ENCODE measurements at places on chromosomes 2 and 18.

DNA sequence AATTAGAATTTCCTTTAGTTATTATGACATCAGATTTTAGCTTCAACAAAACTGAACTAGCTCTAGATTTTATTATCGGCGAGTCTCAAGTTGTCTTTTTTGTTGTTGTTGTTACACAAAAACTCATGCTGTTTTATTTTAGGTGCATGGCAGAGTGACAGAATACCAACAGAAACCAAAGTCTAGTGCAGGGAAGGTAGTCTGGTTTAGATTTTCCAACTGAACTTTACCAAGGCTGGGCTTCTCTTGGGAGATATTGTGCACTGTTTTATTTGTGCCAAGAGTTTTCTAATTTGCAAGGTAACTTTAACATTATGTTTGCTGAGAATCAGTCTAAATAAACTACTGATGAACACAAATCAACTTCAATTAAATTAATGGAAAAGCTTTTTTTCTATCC lies 43.6 kb upstream of the RASGRP3 start:
- no peak for DNase-seq

DNA sequence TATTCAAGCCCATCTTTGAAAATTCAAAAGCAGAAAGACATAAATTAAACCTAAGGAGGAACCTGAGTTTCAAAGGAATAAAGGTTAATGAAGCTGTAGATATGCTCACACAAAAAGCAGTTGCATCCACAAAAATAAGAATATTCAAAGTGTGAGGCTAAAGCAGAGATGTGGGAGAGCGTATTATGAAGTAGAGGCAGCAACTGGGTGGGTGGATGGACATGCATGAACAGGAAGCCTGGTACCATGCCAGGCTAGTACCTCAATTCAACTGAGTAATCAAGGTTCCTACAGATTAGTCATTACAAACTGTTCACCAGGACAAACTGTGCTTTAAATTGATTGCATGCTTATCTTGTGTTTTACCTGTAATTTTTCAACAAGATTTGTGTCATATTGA lies 330.0 kb upstream of the PKDCC start:
- no peak for DNase-seq

- no peak for DNase-seq
Measured at GRCh38 chr2:44362207-44363015, 664 bp downstream of the CAMKMT start.

- no peak for DNase-seq
Measured at GRCh38 chr2:101948625-101949155, 43.1 kb upstream of the IL1R2 start.

DNA sequence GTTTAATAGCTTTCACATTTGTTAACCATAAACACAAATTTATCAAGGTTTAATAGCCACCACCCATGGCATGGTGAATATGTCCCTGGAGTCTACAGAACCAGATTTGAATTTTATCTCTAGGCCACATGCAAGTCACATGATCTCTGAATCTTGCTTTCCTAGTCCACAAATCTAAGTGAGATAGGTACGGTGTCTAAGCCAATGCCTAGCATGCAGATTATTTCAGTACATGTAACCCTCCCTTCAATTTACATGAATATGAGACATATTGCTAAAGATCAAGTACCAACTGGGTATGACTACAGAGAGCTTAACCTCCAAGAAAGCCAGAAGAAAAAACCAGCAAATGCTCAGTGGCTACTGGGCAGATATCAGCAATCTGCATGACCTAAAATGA lies 10.0 kb downstream of the ZNF24 start:
- no peak for DNase-seq

- no peak for DNase-seq
Measured at GRCh38 chr18:3441290-3441689, 8.7 kb upstream of the TGIF1 start.

GRCh38 chr2:111161971-111162370 lies 41.3 kb downstream of the BCL2L11 start:
- DNase-seq = no peak

DNA sequence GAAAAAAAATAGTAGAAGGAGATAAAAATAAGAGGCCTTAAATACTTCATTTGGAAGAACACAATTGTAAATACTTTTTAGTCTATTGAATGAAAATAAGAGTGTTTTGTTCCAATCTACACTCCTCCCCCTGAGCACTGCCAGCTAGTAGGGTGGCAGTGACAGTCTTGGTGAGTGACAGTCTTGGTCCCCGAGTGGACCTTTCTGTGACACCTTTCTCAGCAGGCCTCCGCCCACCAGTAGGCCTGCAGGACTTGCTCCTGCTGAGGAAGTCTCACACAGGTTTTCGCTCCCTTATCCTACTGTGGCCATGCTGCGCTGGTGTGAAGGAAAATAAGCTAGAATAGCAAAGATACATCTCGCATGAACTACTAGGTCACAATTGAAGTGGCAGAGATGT lies 666.8 kb downstream of the NR4A2 start:
- DNase-seq = no peak

- no peak for DNase-seq
Measured at GRCh38 chr2:148593421-148593820, 51.1 kb upstream of the EPC2 start.

GRCh38 chr2:72576861-72577260 lies 249.0 kb downstream of the EXOC6B start:
- no peak for DNase-seq

DNA sequence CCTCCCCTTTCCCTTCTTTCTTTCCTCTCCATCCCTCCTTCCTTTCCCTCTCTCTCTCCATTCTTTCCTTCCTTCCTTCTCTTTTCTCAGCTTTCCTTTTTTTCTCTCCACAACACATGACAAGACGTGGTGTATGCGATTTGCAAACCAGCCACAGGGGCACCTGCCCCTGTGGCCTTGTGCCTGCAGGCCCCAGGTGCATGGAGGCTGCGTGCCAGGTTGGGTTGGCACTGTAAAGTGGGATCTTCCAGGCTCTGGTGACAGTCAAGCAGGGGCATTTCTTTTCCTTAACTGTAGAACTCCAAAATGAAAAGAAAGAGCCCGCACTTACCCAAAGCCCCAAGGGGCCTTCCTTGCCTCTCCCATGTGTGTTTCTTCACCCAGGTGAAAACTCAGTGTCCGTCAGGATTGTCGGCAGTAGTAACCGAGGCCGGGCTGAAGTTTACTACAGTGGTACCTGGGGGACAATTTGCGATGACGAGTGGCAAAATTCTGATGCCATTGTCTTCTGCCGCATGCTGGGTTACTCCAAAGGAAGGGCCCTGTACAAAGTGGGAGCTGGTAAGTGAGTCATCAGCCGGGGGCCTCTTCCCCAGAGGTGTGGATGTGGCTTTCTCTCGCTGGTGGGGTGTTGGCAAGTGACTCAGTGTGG lies 50.9 kb downstream of the MARCO start:
- no peak for DNase-seq

- no peak for DNase-seq
Measured at GRCh38 chr2:134917360-134917865, 1.2 kb upstream of the CCNT2 start.

GRCh38 chr2:200732866-200733265 lies 78.8 kb upstream of the BZW1 start:
- no peak for DNase-seq

DNA sequence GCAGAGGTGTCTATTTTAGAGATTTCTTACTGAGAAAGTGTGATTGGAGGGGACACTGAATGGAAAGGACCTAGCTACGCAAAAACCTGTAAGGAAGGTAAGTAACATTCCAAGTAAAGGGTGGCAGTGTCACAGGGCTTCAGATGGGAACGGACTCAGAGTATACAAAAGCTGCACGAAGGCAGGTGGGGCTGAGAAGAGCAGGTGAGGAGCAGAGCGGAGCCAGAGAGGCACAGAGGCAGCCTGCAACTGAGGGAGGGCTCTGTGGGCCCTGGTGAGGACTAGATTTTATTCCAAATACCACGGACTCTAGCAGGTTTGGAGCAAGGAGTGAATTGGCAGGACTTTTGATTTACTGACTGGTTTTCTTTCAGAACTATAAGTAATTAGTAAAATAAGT lies 331.3 kb upstream of the PKDCC start:
- no peak for DNase-seq

DNA sequence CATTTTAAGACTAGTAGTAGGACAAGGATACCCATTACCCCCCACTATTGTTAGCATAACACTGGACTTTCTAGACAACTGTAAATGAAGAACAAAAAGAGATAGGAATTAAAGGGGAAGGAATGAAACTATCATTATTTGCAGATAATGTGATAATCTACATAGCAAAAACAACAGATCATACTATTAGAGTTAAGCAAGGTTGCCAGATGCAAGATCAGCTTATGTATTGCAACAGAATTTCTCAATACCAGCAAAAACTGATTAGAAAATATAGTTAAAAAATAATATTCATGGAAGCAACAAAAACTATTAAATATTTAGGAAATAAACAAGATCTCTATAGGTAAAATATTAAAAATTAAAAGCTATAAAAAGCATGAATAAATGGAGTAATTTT lies 194.4 kb upstream of the SPRED2 start:
- DNase-seq = no peak

DNA sequence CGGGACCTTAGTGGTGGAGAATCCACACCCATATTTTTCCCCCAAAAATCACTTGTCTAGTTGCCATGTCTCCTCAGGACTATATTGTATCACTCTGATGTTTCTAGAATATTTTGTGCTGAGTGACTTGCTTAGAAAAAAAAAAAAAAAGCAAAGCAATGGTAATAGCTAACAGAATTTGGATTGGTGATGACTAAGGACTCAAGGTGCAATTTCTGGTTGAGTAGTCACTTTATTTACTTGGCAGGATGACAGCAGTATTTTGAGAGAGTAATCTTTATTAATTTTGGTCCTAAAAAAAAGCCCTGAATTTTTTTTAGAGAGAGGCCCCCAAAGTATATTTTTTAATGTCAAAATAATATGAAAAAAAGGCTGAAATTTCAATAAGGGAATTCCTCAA lies 32.8 kb upstream of the MYO3B start:
- no peak for DNase-seq

GRCh38 chr2:160266037-160266551 lies 66.0 kb upstream of the ITGB6 start:
- DNase-seq = no peak

DNA sequence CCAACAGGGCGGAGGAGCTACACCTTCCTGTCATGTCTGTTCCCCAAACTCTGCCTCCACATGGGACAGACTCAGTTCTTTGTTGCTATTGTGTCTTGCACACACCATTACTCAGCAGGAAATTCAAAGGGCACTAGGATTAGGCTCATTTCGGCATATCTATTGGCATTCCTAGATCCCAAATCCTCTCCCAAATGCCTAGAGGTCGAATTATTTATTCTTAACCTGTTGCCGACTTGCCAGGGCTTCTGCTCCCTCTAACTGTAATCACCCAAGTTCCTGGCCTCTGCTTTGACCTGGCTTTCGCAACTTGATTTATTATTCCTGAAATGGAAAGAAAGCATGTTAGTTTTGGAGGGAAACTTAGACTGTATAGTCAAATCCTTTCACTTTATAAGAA lies 67.8 kb upstream of the ST6GAL2 start:
- no peak for DNase-seq

GRCh38 chr2:16900405-16901025 lies 234.9 kb upstream of the CYRIA start:
- no peak for DNase-seq

- DNase-seq = no peak
Measured at GRCh38 chr2:232190796-232191195, 187.8 kb upstream of the ALPP start.

- no peak for DNase-seq
Measured at GRCh38 chr2:196677404-196677803, 37.9 kb downstream of the CCDC150 start.

GRCh38 chr2:29783666-29784065 lies 137.7 kb downstream of the ALK start:
- no peak for DNase-seq

DNA sequence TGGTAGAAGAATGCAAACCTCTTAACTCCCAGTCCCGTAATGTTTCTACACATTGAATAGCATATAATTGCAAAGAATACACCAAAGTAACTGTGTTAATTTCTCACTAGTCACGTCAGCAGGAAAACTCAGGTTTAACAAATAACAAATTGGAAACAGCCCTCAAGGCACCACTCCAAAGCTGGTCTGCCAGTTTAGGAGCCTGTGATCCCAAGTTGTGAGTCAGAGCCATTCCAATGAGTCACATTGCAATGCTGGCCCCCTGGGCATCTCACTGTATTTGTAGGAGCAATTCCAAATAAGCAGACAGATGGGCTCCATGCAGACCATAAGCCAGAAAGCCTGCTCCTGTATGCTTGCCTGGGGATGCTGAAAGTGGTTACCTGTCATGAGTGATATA lies 143.2 kb upstream of the SETBP1 start:
- no peak for DNase-seq

- DNase-seq = no peak
Measured at GRCh38 chr2:204510709-204511420, 34.4 kb upstream of the PARD3B start.

DNA sequence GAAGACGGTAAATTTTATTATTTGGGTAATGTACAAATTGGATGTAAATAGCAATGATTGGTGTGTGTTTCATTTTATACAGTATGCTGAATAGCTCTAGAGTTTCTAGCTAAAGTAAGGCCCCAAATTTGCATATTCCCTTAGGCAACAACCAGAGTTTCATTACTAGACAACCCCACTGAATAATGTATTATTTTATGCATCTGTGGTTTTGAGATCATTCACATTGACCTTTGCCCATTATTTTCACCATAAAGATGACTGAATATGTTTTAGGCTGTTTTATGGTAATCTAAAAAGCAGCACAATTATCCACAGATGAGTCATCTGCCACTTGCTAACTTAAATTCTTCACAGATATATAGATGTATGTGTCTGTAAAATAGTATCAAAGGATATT lies 44.5 kb upstream of the C2orf74 start:
- DNase-seq = no peak

GRCh38 chr2:134019871-134020270 lies 234.0 kb upstream of the MGAT5 start:
- DNase-seq = no peak

GRCh38 chr2:198441246-198441645 lies 636.9 kb downstream of the PLCL1 start:
- DNase-seq = no peak

GRCh38 chr2:47357483-47357882 lies 45.5 kb upstream of the MSH2 start:
- DNase-seq = no peak

DNA sequence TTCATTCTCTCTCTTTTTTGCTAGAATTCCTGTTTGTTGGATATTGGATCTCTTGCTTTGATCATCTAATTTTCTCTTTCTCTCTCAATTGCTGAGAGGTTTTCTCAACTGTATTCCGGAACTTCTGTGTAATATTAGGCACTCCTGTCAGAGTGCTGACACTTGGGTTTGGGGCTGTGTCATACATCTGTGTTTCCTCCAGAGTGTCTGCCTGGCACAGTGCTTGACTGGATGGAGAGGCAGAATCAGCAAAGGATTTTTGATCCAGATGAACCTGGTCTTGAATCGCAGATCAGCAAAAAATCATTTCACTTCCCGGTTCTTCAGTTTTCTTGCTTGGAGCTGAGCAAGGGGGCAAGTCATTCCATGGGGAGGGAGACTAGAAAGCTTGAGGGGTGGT lies 87.7 kb upstream of the CXCR4 start:
- no peak for DNase-seq

- no peak for DNase-seq
Measured at GRCh38 chr18:59715445-59715844, 18.2 kb upstream of the CCBE1 start.

- no peak for DNase-seq
Measured at GRCh38 chr2:168565512-168565911, 109.4 kb downstream of the CERS6 start.

Data from activated CD4-positive, CD25-positive, alpha-beta regulatory T cell (primary cell).